Caudate nucleus (tissue), 63 donors: ENCODE measurements at places on chromosomes 7 and 10.

- no peak for DNase-seq
These were observed 651.5 kb downstream of the TNS3 start for GRCh38 chr7:46930366-46930765.

DNA sequence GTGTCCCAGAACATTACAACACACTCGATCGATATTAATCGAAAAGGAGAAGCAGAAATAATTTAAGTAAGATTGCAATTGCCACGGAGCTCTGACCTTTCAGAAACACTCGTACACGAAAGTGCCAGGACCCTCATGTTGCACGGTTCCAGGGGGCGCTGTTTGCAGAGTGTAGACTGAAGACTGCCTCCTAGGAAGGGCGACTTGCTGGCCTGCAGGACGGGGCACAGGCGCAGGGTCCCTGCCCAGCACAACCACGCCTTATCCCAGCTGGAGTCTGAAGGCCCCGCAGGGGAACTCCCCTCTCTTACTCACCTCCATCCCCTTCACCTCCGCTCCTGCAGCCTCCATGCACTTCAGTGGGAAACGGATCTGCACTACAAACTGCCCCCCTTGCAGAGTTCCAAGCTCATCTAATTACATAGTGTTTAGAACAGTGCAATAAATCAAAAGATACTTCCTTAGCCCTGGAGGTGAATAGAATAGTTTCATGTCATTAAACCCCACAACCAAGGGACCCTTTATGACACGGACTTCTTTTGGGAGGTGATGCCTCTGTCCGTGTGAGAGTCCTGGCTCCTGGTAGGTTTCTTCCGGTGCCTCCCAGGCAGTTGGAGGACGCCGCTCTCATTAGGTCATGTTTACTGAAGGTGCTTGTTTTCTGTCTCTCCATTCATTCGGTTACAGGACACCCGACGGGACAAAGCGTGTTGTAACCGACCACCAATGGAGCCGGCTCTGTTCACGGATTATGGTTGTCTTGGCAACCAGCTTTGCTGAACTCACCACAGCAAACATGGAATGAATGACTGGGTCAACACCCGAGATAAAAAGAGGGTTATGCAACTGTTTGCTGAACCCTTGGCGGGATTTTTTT is 262.2 kb downstream of the BAMBI start:
- no peak for DNase-seq

DNA sequence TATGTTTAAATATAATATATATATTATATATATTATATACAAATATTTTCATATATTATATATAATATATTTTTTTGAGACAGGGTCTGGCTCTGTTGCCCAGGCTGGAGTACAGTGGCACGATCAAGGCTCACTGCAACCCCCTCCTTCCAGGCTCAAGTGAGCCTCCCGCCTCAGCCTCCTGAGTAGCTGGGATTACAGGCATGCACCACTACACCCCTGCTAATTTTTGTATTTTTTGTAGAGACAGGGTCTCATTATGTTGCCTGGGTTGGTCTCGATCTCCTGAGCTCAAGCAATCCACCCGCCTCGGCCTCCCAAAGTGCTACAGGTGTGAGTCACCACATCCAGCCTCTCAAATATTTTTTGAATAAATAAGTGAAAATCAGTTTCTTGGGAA is 215.5 kb downstream of the GATA3 start:
- DNase-seq = no peak

GRCh38 chr7:43647673-43648472 is 65.0 kb downstream of the STK17A start:
- DNase-seq = peak; percentile 66

DNA sequence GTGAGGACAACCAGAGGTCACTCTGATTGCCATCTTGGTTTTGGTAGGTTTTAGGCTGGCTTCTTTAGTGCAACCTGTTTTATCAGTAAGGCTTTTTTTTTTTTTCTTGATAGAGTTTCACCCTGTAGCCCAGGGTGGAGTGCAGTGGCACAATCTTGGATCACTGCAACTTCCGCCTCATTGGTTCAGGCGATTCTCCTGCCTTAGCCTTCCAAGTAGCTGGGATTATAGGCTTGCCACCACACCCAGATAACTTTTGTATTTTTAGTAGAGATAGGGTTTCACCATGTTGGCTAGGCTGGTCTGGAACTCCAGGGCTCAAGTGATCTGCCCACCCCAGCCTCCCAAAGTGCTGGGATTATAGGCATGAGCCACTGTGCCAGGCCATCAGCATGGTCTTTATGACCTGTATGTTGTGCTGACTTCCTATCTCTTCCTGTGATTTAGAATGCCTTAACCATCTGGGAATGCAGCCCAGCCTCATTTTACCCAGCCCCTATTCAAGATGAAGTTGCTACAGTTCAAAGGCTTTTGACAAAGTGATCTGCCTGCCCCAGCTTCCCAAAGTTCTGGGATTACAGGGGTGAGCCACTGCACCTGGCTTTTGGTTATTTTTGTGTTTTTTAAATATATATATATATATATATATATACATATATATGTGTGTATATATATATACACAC is 7.0 kb upstream of the ZNF425 start:
- no peak for DNase-seq

- DNase-seq = no peak
These were observed 256.1 kb upstream of the C7orf33 start for GRCh38 chr7:148334441-148334956.

GRCh38 chr7:78203042-78203720 is 404.6 kb downstream of the PHTF2 start:
- DNase-seq = no peak

- DNase-seq = no peak
These were observed 453.7 kb upstream of the POT1 start for GRCh38 chr7:125383324-125383723.

DNA sequence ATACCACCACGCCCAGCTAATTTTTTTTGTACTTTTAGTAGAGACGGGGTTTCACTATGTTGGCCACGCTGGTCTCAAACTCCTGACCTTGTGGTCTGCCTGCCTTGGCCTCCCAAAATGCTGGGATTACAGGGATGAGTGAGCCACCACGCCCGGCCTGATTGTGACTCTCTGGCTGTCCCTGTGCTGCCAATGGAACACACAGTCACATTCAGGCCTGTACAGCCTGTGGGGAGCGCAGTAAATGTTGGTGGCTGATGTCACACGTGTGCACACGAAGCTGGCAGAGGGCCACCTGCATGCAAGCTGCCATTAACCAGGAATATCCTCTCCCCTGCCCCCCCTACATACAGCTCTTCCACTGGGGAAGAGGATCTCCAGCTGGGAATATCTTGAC is 22.1 kb downstream of the POLL start:
- DNase-seq = no peak
